ENCODE measurements at places on chromosomes 12 and 14.

- no peak for DNase-seq
Measured at GRCh38 chr12:107735763-107736162, 25.2 kb downstream of the PRDM4 start.

DNA sequence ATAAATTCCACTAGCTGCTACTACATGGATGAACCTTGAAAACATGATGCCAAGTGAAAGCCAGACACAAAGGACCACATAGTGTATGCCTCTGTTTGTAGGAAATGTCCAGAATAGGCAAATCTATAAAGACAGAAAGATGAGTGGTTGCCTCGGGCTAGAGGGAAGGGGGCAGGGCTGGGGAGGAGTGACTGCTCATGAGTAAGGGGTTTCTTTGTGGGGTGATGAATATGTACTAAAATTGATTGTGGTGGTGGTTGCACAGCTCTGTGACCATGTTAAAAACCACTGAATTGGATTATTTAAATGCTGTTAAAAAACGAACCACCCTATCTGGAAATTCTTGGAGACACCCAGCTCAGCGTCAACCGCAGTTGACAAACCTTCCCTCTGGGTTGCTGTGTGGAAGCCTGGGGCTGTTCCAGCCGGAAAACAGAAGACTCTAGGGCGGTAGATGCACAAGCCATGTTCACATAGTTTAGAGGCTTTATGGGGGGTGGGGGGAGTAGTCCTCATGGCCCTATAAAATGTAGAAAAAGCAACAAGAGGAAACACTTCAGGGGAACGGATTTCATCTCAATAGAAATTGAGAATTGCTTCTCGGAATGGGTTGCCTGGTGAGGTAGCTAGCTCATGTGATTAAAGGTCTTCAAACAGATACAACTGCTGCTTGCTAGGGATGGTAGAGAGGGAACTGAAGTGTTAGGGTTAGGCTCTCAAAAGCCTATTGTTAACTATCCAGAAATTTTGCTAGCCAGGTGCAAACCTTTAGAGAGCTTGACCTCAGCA is 29.4 kb downstream of the RIN3 start:
- no peak for DNase-seq

- no peak for DNase-seq
Measured at GRCh38 chr12:111045941-111046340, 125.6 kb upstream of the MYL2 start.

DNA sequence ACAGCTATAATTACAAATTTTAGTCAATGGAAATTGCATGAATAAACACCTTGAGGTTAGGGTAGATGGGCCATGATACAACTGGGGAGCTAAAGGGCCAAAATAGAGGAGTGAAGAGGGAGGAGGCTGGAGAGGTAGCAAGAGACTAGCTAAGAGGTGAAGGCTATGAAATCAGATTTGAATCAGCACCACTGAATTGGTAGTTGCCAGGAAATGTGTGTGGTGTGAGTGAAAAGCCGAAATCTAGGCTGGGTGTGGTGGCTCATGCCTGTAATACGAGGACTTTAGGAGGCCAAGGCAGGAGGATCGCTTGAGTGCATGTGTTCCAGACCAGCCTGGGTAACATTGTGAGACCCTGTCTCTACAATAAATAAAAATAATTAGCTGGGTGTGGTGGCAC is 22.7 kb downstream of the YY1 start:
- DNase-seq = peak; percentile 16

- DNase-seq = no peak
Measured at GRCh38 chr12:111730420-111730819, 36.3 kb upstream of the ALDH2 start.

- DNase-seq = no peak
Measured at GRCh38 chr12:104504146-104504545, 47.4 kb downstream of the CHST11 start.

- DNase-seq = no peak
Measured at GRCh38 chr14:36955376-36955775, 217.0 kb downstream of the SLC25A21 start.

DNA sequence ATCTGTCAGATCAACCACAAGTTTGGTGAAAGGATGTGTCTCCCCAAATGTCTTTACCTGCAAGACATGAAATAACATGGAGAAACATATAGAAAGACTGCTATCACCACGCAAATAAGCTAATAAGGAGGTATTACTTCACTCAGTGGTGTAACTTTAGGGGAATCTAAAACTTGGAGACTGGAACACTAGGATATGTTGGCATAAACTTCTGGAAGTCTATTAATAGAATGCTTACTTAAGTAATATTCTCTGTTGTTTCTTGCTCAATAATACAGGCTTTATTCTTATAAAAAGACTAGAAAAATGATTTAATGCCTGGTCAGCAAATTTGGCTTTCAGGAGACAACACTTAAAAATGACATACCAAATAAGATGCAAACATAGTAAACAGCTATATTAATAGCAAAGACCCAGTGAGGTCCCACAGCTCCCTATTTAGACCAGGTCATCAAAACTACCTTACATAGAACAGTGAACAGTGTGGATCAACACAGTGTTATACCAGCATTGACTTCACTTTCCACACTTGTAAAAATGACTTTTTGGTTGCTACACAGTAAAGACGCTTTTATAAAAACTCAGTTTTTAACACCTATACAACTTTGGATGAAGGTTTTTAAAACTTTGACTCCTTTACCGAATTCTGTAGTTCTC is 18.9 kb upstream of the HAL start:
- DNase-seq = no peak

DNA sequence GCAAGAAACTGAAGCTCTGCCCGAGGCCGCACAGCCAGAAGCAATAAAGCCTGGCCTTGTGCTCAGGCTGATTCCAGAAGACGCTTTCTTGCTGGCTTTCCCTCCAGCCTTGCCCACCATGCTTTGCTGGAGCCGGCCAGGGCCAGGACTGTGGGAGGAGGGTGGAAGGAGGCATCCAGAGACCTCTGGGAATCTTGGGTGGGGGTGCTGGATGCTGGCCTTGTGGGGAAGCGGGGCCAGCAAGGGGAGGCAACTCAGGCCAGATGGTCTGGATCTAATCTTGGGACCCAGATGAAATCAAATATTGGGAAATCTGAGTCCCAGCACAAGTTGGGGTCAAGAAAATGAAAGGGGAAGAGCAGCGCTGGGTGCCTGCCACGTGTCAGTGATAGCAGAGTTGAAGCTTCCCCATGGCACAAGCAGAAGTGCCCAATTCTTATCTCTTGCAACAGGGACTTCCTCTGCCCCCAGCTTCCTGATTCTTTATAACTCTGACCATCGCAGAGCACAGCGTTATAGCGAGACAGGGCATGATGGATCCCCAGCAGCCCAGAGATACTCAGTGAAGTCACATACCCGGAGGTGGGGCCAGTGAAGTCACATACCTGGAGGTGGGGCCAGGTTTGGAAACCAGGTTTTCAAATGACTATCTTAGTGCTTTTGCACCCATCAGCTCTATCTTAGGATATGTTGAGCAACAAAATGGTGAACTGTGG is 6.4 kb upstream of the RABGGTA start:
- DNase-seq = no peak

- DNase-seq = no peak
Measured at GRCh38 chr14:29548948-29549370, 378.7 kb downstream of the PRKD1 start.

- DNase-seq = no peak
Measured at GRCh38 chr14:54722791-54723432, 156.0 kb downstream of the SAMD4A start.

DNA sequence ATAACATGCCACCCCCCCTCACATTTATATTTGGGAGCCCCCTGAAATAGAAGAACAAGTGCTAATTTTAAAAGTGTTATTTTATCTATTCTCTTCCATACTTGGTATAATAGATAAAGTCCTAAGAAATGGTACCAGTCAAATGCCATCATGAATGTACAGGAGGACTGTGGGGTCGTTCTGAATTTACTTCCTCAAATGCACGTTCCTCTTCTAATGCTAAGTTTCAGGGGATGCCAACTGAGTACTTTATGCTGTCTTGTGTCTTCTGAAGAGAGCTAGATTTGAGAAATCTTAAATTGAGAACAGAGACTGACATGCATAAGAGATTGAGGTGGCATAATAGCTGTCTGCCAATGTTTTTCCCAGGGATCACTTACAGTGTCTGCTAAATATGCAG is 59.0 kb downstream of the CFAP54 start:
- DNase-seq = no peak

DNA sequence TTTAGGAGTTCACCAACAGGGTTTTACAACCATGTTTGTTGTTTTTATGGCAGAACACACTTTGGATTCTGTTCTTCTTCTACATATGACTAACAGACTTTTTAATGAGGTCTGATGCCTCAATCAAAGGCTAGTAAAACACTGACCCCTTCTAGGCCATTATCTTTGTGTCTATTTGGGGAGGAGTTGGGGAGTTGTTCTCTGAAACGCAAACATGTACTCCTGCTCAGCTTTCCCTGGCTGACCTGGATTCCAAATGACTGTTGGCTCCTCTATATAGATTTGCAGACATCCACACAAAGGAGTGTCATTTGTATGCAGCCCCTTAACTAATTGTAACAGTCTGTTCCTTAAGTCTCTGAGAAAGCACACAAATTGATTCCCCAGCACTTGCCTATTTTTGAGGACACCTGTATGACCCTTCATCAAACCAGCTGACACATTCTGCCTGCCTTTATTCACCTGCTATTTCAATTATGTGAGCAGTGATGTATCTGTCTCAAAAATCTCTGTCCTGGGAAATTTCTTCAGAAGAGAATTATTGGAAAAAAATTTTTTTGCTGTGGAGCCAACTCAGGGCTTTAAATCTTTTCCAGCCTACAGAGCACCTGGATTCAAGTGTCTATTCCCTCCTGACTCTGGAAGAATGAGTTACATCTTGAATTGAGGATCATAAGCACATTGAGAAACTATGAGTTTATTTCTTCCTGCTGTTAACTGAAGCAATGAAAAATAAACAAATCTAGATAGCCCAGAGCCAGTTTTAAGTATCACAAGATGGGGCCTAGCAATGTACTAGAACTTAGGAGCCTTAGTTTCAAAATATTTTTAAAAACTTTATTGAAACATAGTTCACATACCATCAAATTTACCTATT is 417.2 kb downstream of the RAD51B start:
- DNase-seq = no peak
